A172 (cell line): ENCODE measurements at places on chromosomes 4 and X.
A peak's percentile ranks its signal among the peaks of the same experiment; 100 is the strongest.

GRCh38 chr4:70303090-70303489, 31.7 kb upstream of the CABS1 start:
- no peak for DNase-seq

- no peak for DNase-seq
Observed at GRCh38 chrX:46506076-46506475, 39.1 kb downstream of the ZNF674 start.

DNA sequence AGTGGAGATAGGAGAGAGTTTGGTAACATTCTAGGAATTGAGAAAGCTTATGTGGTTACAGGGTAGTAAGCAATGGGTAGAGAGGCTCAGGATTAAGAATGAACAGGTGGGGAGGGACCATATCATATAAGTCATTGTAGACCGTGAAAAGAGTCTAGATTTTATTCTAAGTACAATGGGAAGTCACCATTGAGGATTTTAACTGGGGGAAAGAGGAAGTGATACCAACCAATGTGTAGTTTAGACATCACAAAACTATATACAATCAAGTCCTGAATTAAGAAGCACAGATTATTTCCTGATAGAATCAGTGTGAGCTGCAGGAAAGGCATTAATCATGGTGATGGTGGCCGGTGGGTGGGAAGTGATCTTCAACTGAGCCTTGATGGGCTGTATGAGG, 178.3 kb upstream of the ZIC3 start:
- DNase-seq: no peak

- no peak for DNase-seq
Observed at GRCh38 chr4:3816983-3817960, 51.1 kb downstream of the ADRA2C start.

DNA sequence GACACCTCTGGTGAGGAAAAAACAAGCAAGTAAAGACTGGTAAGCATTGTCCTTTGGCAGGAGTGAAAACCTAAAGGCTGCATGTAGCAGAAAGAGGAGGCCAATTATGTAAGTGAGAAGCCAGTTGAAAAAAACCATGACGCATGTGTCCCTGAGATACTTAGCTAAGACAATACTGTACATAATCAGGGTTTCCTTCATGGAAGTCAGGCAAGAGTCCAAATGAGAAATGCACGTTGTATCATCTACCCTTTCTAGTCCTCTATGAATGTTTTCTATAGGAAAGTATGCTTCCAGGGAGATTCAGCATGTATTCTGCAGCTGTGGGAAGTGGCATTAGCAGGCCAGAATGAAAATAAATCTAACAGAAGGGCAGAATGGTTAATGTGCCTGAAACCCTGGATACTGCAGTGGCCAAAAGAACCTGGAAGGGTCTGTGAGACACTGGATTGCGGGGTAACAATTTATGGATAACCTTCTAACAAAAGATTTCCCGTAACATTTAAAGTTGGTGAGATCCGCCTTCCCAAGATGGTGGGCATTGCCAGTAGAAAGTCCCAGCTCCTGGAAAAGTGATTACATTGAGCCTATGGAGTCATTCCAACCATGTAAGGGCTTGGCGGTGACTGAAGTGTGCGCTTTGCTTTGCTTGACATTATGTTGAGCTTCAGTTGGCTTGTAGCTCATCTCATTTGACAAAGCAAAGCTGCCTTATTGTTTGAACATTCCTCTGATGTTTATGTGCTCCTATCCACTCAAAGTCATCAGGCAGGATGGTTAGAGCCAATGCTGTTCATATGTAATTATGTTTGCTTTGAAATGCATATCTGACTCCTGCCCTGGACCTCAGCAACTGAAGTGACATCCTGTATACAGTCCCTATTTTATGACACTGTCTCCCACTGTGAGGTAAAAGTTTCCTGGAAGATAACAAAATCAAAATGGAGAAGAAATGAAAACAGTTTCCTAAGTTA, 200.4 kb downstream of the ARHGAP24 start:
- DNase-seq: no peak

GRCh38 chrX:24774650-24775049, 80.9 kb downstream of the POLA1 start:
- DNase-seq: no peak

DNA sequence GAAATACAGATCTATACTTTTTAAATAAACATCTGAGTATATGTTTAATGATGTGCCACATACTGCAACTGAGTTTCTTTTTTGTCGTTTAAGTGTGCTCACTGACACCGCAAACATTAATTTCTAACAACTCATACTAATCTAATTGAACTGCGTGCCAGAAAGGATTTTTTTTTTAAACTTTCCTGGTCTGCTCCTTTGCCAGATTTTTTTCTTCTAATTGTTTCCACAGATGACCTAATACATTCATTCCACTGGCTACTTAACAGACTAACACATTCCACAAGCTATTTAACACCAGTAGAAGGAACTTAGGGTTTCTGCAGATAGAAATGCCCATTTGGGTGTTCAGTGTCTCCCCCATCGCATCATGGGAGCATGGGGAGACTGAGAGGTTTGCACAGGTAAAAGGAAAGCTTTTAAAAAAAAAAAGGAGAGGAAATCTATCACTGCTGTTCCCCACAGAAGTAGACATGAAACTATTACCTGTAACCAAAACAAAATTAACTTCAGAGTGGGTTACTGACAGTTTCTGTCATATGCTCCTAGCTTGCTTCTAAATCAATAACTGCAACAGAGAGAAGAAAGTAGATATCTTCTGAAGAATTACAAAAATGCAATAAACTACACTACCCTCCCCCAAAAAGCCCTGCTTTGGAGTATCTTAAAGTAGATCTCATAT, 31.6 kb downstream of the SH3KBP1 start:
- peak; percentile 30 for DNase-seq

GRCh38 chrX:112786076-112786475, 54.6 kb downstream of the AMOT start:
- no peak for DNase-seq

- no peak for DNase-seq
Observed at GRCh38 chrX:38985375-38985774, 184.1 kb downstream of the MID1IP1 start.

- DNase-seq: no peak
Observed at GRCh38 chr4:82360298-82361177, 13.3 kb downstream of the HNRNPD start.

DNA sequence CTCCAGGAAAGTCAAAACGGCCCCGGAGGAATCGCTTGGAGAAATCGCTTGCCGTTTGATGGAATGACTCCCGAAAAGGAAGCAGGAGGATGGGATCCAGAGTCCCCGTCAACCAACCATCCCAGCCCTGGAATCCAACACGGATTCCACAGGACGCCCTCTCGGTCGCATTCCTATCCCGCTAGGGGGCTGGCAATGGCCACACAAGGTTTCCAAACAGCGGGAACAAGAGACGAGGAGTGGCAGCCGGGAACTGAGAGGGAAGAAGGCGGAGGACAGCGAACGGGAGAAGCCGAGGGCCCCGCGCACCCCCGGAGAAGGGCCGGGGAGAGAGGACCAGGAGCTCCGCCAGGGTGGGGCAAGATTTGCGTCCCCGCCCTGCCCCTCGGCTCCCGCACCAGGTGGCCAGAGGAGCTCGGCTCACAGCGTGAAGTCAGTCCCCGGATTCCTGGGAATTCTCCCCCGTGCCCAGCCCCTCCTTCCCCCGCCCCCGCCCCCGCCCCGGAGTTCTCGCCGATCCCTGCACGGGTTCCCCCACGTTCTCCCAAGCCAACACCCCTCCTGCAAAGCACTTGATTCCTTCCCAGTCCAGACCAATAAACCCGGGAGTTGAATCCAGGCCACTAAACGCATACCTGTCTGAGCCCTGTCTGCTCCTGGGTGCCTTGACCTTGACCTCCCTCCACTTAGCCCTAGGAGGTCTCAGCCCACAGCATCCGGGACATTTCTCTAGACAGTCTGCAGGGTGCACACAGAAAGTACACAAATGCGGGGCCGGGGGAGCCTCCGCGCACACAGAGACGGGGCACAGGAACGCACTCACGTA, 1.4 kb downstream of the PDZD4 start:
- DNase-seq: no peak

GRCh38 chrX:51215266-51215665, 117.4 kb upstream of the NUDT10 start:
- no peak for DNase-seq

- DNase-seq: no peak
Observed at GRCh38 chrX:131729295-131729694, 185.4 kb downstream of the OR13H1 start.

DNA sequence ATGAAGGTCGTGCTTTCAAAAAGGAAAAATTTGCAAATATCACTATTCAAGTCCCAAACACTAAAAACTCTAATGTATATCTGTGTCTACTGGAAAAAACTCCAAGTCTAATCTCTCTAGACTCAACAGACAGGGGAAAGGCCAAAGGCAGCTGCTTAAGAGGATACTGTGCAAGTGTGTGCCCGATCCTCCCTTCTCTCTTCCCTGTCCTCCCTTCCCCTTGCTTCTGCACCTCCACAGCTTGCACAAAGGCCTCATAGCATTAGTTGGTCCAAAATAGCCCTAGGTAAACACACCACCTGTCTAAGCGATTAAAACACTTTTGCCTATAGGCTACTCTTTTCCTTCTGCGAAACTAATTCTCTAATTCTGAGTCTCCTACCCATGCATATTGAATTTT, 10.6 kb downstream of the C4orf54 start:
- no peak for DNase-seq

DNA sequence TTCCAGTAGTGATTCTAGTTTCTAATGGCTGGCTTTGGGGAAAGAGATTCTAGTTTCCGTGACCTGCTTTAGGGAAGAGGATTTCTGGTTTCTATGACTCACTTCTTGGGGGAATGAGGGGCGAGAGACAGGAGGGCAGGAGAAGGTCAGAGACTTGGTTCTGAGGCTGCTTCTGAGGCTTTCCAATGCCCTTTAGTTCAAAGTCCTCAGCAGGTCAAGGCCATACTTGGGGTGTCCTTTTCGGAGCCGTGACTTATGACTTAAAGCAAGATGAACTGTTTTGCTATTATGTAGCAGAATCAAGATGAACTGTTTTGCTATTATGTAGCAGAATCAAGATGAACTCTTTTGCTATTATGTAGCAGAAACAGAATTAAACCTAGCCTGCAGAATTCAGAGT, 52.2 kb upstream of the TLR3 start:
- DNase-seq: no peak

- DNase-seq: peak; percentile 91
Observed at GRCh38 chrX:155767051-155767875, 113.9 kb upstream of the VAMP7 start.

- no peak for DNase-seq
Observed at GRCh38 chr4:23660865-23661264, 229.0 kb downstream of the PPARGC1A start.

DNA sequence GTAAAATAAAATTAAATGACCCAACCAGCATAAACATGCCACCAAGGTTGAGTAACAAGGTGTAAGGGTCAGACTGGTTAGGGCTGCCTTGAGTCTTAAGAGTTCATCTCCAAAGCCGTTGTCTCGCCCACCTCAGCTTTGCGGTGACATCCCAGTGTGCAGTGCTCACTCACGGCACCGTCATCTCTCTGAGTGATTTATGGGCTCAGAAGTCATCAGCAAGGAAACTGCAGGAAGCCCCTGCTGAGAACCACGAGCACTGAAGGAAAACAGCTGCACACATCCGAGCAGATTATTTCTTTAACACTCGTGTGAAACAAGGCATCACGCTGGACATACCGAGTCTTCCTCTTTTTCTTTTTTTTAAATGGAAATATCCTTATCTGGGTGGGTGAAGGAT, 411.1 kb downstream of the TRIML1 start:
- no peak for DNase-seq

- no peak for DNase-seq
Observed at GRCh38 chr4:140710908-140711622, 45.1 kb downstream of the TBC1D9 start.

DNA sequence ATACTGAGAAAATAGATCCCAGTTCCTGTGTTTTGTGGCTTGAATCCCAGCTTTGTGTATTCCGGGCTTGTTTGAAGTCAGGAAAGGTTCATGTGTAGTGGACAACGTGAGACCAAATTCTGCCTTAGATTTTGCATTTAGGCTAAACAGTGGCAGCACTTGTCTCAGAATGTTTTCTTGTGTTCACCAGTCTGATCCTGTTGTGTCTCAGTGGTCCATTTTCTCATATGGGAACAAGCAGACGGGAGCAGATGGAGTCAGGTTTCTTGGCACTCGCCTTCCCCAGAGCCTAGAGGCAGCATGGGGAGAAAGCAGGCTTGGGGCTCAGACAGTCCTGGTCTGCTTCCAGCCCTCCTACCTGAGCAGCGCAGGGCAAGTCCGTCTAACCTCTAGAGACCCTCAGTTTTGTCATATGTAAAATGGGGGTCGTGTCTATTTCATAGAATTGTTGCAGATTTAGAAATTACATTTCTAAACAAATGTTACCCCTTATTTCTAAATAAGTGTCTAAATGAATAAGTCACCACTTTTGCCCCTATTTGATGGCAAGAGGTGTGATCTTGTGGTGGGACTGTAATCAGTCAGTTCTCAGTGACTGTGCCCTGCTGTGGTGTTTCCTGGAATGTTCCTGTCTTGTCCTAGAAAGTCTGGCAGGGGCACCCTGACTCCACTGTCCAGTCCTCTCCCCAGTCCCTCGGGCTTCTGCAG, 28.3 kb upstream of the MSANTD1 start:
- DNase-seq: no peak

DNA sequence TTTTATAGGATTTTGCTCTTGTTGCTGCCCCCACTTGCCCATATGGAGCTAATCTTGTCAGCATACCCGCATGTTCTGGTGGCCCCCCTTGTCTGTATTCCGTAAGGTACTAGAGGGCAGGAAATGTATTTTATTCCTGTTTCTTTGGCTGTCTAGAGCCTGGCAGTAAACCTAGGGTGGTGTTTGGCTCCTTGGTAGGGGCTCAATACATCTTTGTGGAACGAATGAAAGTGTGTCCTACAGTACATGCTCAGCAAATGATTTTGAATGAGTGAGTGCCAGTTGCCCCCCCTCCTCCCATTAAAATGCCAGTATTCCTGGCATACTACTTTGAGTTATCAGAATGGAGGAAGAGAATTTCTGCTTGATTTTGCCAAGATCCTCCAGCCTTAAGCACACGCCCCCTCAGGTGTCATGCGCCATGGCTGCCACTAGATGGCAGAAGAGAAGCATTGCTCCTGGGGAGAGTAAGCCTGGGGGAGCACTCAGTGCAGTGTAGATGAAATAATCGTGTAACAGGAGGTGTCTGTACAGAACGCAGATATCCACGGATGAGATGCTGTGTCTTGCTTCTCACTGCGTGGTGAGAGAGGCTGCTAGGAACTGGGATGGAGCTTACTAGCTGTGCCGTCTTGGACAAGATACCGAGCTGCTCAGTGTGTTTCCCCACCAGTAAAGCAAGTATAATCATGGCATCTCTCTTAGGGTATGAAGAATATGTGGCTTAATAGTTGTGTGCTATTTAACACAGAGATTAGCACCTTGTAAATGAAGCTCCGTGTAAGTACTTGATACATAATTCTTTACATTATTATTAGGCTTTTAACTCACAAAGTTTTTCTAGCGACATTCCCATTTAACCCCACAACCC, 17.2 kb upstream of the RNF212 start:
- DNase-seq: peak; percentile 63

- no peak for DNase-seq
Observed at GRCh38 chrX:109880629-109881028, 122.3 kb upstream of the TMEM164 start.

- no peak for DNase-seq
Observed at GRCh38 chr4:168839758-168840391, 170.2 kb downstream of the CBR4 start.
